ENCODE measurements at places on chromosomes 11 and 22. TPM values are rescaled to one million over a fixed set of nuclear protein-coding genes. Genes with fewer than 3 reads are reported as not detected.

DNA sequence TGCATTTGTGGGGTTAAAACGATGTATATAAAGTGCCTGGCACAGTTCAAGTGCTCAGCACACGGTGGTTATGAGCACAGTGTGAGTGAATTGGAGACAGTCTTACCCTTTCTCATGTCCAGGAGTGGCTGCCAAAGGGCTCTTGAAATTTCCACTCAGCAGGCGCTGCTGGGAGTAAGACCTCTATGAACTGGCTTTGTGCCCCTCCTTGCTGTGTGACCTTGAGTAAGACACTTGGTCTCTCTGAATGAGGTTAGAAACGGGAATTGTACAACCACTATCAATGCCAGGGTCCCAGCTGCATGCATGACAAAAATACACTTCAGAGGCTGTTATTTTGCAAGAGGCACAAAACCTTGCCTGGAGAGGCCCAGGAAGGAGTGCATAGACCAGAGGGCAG, 86.6 kb downstream of the TSPAN18 start:
- DNase-seq = no peak

- DNase-seq = no peak
These were observed 4.8 kb downstream of the RTL6 start for GRCh38 chr22:44493206-44493605.

DNA sequence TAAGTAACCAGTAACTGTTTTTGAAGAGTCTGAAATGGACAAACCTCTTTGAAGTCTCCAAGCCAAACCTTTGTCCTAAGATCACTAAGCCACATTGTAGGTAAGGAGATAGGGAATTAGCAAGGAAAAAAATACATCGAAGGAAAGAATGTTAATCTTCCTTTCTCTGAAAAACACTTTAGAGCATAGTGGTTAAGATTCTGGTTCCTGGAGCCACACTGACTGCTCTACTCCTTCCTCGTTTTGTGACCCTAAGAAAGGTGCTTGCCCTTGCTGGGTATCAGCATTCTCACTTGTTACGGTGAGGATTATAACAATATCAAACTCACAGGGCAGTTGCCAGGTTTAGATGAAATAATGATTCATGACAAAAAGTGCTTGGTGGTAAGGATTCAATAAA, 104.0 kb downstream of the SIK3 start:
- DNase-seq = no peak

GRCh38 chr11:72871119-72871518, 56.9 kb downstream of the ATG16L2 start:
- no peak for DNase-seq

- no peak for DNase-seq
These were observed 1331.5 kb downstream of the TBC1D22A start for GRCh38 chr22:48093981-48094380.

DNA sequence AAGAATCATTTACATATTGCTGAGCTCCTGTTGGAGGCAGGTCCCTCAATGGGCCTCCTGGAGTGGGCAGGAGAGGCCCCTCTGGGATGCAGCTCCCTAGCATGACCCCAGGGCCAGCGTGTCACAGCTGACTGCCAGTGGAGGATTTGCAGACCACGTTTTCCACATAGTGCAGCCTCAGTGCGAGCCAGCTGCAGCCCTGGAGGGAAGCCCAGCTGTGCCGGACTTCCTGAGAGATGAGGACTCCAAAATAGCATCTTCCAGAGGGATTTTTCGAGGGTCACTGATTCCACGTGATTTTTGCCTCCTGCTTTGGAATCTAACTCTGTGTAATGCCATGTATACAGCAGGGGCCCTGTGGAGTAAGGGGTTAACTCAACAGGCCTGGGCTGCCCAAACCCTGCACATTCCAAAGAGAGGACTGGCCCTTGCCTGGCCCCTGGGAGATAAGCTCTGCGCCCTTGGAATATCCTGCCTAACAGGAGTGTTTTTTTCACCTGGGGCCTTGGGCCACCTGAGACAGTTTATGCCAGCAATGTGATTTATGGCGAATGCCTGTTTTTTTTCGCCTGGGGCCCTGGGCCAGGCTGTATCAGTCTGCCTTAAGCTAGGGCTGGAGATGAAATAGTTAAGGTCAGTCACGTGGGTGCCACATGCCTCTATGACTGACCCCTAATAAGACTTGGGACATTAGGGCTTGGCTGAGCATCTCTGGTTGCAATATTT, 47.4 kb downstream of the RPS6KA4 start:
- peak; percentile 81 for DNase-seq

- no peak for DNase-seq
These were observed 5.0 kb upstream of the OR52E6 start for GRCh38 chr11:5846701-5847100.

The IGSF22 gene
- total RNA-seq = 1.1 TPM

GRCh38 chr11:60485987-60486386, 6.6 kb upstream of the MS4A12 start:
- no peak for DNase-seq

- DNase-seq = peak; percentile 69
These were observed 18.1 kb downstream of the MRGPRD start for GRCh38 chr11:68962527-68963250.

- DNase-seq = no peak
These were observed 243.5 kb downstream of the ETS1 start for GRCh38 chr11:128343870-128344269.

The PVALB gene
- not detected for total RNA-seq

- no peak for DNase-seq
These were observed 1.5 kb downstream of the CCDC90B start for GRCh38 chr11:83284501-83285150.

DNA sequence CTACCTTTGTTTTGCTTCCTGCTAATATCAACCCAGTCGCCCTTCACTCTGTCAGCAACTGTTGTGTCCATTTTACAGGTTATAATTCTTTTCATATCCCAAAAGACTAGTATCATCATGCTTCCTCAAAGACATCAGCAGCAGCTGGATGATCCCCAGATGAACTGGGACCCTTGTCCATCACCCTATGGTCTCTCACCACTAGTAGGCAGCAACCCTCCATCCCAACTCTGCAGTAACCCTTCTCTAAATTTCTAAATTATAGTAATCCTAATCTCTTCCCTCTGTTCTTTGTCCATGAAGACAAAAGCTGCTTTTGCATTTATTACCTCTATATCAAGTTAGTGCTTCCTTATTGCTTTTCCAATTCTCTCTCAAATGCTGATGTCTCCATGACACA, 1025.8 kb downstream of the FAM181B start:
- DNase-seq = no peak

- DNase-seq = no peak
These were observed 2.1 kb downstream of the USP28 start for GRCh38 chr11:113873236-113873626.

DNA sequence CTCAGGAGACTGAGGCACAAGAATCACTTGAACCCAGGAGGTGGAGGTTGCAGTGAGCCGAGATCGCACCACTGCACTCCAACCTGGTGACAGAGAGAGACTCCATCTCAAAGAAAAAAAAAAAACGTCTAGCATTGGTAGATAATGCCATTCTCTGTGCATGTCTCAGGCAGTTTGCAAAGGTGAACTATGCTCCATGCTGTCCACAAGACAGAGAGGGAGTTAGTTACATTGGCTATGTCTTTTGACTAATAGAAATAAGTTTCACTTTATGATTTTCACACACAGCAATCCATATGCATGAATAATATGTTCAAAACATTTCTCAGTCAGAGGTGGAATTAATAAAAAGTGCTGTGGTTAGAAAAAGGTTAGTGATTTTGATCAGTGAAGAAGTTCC, 591.4 kb downstream of the ETS1 start:
- no peak for DNase-seq

DNA sequence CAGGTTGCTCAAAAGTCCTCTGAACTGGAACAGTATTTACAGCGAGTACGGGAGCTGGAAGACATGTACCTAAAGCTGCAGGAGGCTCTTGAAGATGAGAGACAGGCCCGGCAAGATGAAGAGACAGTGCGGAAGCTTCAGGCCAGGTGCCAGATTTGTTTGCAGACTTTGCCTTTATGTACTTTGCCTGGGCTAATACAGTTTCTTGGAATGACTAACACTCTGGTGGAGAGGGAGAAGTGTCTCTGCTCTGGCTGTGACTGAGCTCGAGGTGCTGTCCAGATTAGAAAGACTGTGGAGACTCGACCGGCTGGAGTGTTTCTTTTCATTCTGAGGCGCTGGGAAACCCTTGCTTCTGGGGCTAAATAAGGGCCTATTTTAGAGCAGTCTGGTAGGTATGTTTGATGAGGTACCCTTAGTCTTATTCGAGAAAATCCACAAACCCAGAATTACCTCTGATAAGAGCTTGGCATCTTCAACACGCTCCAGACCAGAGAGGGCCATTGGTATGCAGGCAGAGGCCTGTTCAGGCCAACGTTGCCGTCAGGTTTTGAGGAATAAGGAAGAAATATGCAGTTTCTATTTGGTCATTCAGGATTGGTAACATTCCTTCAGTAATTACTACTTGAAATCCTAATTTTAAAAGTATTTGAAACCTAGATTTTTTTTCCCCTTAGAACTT, 76.5 kb downstream of the SWAP70 start:
- no peak for DNase-seq

GRCh38 chr11:106962995-106963394, 55.3 kb downstream of the GUCY1A2 start:
- no peak for DNase-seq

GRCh38 chr11:115164774-115165173, 339.4 kb downstream of the CADM1 start:
- DNase-seq = no peak

DNA sequence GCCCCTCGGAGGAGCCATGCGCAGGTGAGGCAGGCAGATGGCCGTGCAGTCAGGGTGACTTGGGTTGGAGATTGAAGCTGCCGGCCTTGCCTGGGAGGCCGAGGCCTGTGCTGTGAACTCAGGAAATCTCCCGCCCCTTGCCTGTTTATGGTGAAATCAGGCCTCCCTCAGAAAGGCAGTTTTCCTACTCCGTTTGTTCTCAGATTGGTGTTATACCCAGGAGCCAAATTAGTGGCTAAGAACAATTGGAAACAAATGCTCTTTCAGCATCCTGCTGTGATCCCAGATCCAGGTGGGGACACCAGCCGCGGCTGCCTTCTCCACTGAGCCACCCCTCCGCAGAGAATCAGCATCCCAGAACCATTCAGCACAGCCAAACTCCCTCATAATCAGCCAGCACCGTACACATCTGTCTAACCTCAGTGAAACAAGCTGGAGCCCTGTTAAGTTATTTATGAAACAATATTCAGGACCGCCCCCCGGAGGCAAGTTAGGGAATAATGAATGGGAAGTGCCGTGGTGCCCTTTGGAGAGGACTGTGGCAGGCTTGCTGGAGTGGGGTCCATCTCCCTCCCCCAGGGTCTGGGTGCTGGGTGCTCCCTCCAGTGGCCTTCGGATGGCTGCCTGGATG, 60.0 kb downstream of the PKNOX2 start:
- DNase-seq = no peak

The KMT5B gene
- 37.7 TPM for total RNA-seq

DNA sequence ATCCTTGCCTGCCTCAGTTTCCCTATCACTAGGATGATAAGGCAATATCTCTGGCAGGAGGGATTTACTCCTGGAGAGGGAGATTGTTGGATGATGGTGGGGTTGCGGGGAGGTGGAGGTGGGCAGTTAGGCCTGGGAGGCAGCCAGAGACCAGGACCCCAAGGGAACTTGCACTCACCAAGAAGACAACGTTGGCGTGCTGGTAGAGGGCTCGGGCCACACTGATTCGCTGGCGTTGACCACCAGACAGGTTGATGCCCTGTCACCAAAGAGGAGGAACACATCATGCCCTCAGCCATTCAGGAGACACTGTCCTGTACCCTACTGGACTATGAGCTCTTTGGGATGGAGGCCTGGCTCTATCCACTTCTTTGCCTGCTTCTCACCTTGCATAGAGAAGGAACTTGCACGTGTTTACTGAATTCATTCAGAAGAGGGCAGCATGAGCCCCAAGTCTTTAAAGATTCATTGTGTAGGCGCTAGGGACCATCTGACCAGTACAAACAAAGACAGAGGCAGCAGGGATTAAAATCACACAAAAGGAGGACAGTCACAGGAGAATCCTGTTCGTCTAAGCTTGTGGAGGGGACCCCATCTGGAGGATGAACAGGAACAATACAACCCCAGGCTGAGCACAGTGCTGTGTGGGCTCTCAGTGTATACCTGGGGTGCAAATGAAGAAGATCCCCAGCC, 24.2 kb upstream of the KCNJ11 start:
- DNase-seq = no peak

GRCh38 chr11:82765466-82766034, 31.9 kb upstream of the FAM181B start:
- no peak for DNase-seq

The GSTT2B gene
- 21.1 TPM for total RNA-seq

DNA sequence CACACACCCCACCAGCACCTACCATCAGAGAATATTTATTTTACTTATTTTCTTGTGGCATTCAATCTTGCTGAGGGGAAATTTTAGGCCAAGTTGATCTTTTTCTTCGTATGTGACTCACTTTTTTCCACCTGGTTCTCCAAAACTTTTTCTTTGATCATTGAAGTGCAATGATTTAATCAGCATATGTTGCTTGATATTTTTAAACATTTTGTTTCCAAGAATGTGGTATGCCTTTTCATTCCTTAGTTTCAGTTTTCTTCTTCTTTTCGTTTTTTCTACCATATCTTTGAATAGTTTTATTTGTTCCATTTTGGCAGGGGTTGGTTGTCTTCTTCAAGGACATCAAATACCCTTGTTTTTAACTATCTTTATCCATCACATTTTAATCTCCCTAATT, 28.6 kb downstream of the FANCF start:
- no peak for DNase-seq

DNA sequence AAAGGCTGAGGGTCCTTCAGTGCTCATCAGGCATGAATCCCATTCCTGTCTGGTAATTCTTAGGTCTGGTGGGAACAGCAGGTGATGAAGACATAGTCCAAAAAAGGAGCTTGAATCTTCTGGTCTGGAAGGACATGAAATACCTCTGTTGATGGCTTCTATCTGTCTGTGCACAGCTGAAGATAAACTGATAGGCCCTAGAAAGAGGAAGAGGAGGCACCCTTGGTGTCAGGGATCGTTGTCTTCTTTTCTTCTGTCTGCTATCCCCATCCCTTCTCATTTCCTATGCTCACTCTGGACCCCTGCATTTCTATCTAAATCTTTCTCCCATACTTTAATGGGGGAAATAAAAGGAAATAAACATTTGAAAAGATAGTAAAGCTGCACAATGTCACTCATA, 9.4 kb downstream of the AGBL2 start:
- DNase-seq = no peak

- no peak for DNase-seq
These were observed 34.3 kb downstream of the MRTFA start for GRCh38 chr22:40602231-40602630.

The SEPTIN5 gene
- 191 TPM for total RNA-seq

GRCh38 chr11:43984519-43985385, 42.3 kb downstream of the C11orf96 start:
- DNase-seq = no peak

- DNase-seq = no peak
These were observed 830.8 kb downstream of the LUZP2 start for GRCh38 chr11:25327656-25328055.

GRCh38 chr11:70326365-70326811, 55.9 kb downstream of the PPFIA1 start:
- no peak for DNase-seq

The C11orf65 gene
- 0.62 TPM for total RNA-seq

DNA sequence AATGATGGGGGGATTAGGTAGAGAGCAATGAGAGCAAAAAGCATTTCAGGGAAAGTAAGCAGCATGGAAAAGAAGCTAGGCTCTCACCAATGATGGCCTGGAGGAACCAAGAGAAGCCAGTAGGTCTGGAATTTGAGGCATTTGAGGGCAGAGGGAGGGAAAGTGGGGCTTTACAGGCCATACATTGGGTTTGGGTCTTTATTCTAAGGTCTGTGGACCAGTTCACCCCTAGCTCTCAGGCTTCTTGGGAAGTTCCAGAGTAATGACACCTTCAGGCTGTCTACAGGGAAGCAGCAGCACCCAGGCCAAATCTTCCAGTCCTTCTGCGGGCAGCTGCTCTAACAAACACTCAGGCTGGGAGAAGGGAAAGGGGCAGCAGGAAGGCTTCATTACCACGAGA, 29.4 kb downstream of the ARFGAP2 start:
- DNase-seq = no peak
